Fibroblast of skin of right biceps (primary cell): ENCODE measurements at places on chromosomes 5 and 9.
A peak's percentile ranks its signal among the peaks of the same experiment; 100 is the strongest.

DNA sequence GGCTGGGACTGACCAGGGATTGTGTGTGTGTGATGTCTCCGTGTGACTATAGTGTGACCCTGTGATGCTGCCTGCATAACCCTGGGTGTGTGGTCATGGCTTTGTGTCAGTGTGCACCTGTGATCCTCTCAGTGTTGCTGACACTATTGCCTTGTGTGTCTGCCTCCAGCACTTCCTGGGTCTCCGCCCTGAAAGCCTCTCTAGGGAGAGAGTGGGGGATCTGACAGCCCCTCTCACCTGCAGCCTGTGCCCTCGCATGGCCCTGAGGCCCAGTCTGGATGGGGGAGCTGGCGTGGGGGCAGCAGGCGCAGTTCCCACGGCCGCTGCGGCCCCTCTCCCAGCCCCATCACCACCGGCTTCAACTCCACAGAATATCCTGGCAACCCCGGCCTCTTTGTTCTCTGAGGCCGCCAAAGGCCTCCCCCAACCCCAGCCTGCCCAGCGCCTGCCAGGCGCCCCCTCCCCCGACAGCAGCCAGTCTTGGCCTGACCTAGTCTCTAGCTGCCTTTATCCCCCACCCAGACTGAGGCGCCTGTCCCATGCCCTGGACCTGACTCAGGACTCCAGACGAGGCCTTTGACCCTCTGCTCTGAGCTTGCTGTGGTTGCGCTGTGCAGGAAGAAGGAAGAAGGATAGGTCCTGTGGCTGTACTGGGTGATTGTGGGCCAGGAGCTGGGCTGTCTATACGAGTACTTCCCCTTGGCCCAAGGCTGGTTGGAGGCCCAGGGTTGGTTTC, 38.7 kb downstream of the CXXC5 start:
- no peak for DNase-seq

DNA sequence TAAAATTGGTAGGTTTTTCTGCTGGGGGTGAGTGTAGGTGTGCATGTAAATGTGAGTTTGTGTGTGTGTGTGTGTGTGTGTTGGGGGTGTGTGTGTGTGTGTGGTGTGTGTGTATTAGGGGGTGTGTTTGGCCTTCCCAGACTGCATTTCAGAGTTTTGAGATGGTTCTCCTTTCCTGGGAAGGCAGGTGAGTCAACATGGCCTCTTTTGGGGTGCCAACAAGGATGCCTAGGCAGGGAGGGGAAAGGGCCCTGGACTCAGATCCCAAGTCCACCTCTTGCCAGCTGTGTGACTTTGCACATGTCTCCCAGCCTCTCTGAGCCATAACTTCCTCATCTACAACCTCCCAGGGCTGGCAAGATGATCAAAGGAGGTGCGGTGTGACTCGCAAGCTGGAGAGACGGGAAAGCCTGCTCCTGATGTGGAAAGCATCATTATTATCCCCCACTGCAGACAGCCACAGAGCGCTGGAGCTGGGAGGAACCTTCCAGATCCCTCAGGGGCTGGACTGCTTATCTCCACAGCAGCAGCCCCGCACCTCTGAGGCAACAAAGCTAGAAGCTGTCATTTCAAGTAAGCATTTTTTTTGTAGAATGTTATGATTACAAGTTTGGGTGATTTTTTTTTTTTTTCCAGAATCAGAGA, 63.5 kb upstream of the TBC1D2 start:
- peak; percentile 71 for DNase-seq

- DNase-seq = no peak
Measured at GRCh38 chr9:4174546-4175175, 125.2 kb downstream of the GLIS3 start.

DNA sequence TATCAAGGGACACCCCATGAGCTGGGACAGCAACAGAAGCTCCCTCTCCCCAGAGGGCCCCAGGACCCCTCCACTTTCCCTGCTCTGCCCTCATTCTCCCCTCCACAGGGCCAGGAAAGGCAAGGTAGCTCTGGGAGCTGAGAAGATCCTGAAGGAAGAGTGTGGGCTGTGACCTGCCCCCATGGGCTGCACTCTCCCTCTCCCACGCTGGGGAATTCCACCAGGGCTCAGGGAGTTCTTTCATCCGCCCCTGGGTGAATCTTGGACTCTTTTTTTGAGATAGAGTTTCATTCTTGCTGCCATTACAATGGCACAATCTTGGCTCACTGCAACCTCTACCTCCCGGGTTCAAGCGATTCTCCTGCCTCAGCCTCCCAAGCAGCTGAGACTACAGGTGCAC, 73.8 kb downstream of the C9orf50 start:
- no peak for DNase-seq

DNA sequence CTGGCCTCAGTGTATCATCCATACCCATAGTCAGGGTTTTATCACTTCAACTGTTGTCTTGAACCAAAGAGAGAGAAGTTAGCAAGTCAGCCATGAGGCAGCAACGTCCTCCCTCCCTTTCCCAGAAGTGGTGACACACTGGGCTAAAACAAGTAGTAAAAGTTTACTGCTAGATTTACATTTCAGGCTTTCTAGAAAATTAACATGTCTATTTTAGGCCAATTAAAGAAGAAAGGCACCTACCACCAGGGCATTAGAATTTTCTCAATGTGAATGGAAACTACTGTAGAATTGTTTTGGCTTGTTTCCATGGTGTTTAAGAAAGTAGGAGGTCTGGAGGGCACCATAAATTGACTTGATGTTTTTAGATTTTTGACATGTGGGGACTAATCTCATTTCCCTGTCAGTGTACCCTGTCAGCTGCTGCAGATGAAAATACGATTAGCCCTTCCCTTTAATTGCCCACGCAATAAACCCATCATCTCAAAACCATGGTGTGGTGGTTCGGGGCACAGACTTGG, 121.8 kb upstream of the ELL2 start:
- DNase-seq = peak; percentile 31

DNA sequence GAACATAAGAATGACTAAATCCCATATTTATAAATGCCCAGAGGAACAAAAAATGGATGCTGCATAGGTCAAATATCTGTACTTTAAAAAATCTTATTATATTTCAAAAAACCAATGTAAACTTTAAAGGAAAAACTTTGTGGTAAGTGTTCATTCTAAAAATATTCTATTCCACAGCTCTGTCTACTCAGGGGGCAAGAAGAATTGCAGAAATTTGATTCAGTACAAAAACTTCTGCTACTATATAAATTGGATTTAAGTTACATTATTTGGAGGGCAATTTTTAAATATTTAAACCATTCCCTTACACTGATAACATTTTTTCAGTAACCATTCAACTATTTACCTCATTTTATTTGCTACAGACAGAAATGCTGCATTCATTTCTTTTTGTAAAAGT, 32.1 kb downstream of the NFIB start:
- DNase-seq = peak; percentile 53

GRCh38 chr9:82164159-82164558, 175.6 kb downstream of the SPATA31D1 start:
- DNase-seq = peak; percentile 21

- DNase-seq = no peak
Measured at GRCh38 chr5:93585767-93586385, 2.9 kb downstream of the NR2F1 start.

- DNase-seq = no peak
Measured at GRCh38 chr5:9495121-9495520, 50.8 kb downstream of the SEMA5A start.

DNA sequence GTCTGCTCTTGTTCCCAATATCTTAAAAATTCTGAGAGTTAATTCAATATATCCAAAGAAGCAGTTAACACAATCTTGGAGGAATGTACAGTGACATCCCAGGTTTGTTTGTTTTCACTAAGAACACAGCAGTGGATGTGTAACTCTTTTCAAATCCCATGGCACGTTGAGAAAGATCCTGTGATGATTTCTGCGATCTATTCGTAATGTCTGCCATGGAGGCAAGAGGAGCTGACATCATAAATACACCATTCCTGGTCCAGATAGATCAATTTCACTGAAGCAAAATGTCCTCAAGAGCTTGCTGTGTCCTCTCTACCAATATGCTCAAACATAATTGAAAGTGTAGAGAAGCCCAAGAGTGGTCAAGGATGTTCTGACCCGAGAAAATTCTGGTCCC, 252.8 kb upstream of the TRIM32 start:
- DNase-seq = no peak

GRCh38 chr9:94153905-94154304, 69.6 kb downstream of the PTPDC1 start:
- no peak for DNase-seq
